ENCODE measurements at places on chromosomes 16 and 17. TPM values are rescaled to one million over a fixed set of nuclear protein-coding genes. Genes with fewer than 3 reads are reported as not detected.

- DNase-seq = no peak
Measured at GRCh38 chr17:81334987-81335772, 40.1 kb upstream of the SLC38A10 start.

Gene TEKT5
- not detected for polyA plus RNA-seq

DNA sequence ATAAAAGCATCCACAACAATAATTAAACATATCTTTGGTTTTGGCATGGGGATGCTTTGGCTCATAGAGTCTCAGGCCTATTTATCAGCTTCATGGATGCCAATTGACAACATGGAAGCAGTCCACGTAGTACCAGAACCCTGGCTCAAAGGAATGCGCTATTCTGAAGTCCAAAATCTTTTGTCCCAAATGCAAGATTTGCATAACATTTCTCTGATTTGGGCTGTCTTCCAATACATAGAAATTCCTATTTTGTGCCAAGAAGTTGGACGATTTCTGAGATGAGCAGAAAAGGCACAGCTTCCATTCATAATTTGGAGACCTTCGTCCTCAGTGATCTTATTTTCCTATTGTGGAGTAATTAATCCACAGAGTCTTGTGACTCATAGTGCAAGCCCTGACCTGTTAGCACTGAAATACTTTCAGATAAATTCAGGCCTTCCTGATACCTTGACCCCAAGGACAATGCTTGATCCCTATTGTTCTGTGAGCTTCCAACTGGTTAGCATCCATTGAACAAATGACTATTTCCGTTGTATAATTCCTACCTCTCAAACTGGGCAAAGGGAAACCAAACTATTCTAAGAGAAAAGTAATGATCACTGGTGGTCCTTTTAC lies 78.4 kb upstream of the CDH11 start:
- no peak for DNase-seq

Gene MAF
- 1.9 TPM for polyA plus RNA-seq

Gene TMEM100
- polyA plus RNA-seq = not detected

- no peak for DNase-seq
Measured at GRCh38 chr17:21061158-21061835, 18.5 kb upstream of the USP22 start.

- DNase-seq = no peak
Measured at GRCh38 chr16:19898924-19899604, 14.4 kb upstream of the GPRC5B start.

Gene CD19
- 0.29 TPM for polyA plus RNA-seq

DNA sequence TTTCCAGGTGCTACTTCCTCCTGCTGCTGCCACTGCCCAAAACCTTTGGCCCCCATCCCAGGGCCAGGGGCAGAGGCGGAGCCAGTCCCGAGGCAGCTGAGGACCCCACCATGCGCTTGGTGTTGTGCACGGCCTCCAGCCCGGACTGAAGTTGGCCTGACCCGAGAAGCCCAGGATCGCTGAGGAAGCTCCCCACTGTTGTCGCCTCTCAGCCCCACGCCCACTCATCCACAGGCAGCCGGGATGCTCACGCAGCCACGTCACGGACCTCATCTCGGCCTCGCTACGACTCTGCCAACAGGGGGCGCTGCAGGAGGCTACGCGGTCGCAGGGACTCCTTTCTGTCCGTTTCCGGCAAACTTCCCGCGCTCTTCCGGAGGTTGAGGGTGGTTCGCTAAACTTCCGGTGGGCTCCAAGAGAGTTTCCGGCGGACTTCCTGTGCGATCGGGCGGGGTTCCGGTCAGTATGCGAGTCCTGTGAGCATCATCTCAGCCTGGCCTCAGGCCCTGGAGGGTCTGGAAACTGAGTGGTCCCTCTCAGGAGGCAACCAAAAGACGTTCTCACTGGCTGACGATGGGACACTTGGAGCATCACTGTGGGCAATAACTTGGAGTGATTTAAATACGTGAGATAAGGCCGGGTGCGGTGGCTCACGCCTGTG lies 12.4 kb downstream of the ZG16B start:
- peak; percentile 84 for DNase-seq

DNA sequence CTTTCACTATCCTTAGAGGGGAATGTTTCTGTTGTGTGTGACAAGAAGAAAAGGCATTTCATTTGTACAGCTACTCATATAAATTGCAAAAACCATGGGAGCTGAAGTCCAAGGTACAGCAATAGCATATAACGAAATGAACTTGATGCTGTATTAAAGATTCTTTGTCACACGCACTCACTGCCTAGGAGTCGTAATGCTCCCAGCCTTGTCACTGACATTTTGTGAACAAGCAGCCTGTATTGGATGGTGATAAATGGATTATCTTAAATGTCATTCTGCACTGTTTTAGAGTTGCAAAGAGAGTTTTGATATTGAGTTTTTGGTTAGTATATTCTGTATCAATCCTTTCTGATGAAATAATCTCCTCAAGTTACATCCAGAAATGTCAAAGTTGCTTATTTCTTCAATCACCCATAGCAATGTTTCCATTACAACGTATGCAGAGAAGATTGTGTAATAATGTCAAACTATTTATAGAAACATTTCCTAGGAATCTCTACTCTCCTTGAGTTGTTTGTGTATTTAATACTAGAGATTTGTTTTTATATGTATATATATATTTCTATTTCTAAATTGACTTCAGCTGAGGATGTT lies 270.6 kb downstream of the FTO start:
- no peak for DNase-seq

DNA sequence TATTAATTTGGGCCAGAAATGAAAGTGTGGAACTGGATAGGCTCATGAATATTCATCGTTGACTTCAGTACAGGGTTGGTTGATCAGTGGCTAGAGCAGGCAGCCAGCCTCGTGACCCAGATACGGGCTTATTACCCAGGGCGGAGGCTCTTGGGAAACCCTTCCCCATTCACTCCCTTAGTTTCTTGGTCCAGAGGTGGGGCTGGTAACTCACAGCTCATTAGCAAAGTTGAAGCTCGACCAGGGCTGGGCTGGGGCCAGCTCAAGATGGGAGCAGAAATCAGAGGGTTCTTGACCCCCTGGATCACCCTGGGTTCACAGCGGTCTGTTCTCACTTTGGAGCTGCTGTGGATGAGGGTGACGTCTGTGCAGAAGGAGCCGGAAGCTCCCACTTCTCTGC lies 44.6 kb upstream of the GSE1 start:
- no peak for DNase-seq

- DNase-seq = peak; percentile 84
Measured at GRCh38 chr16:5033256-5034166, at the start of gene NAGPA. Gene NAGPA, minus strand, starts transcription at chr16:5033935. Its CDS starts 21 bp downstream, at chr16:5033914.

Gene ZNF75A
- polyA plus RNA-seq = 24.9 TPM

GRCh38 chr16:2004795-2005517 lies 4.7 kb downstream of the ZNF598 start:
- DNase-seq = no peak

DNA sequence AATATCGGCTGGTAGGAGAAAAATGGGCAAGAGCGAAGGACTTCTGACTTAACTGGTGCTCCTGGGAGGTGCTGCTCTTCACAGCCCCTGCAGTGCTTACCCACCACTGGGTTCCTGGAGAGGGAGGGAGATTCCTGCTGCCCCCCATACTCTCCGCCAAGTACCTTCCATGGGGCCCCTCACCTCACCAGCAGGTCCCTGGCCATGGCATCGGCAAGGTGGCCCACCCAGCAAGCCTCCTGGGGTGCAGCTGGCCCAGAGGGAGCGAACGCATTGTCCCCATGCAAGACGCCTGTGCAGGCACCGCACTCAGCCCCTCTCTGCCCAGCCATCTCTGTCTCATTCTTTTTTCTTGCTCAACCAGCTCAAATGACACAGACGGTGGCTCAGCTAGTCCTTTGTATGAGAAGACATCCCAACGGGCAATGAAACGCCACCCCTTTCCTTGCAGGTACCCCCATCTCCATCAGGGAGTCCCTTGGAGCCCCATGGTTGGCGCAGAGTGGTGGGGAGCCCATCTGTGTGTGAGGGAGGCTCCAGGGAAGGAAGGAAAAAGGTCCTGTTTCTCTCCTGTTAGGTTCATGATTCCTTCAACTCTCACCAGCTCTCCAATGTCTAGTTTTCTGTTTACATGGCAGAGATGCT lies 9.6 kb upstream of the ALDH3A1 start:
- DNase-seq = no peak

- no peak for DNase-seq
Measured at GRCh38 chr16:3739636-3740035, 22.3 kb upstream of the TRAP1 start.

DNA sequence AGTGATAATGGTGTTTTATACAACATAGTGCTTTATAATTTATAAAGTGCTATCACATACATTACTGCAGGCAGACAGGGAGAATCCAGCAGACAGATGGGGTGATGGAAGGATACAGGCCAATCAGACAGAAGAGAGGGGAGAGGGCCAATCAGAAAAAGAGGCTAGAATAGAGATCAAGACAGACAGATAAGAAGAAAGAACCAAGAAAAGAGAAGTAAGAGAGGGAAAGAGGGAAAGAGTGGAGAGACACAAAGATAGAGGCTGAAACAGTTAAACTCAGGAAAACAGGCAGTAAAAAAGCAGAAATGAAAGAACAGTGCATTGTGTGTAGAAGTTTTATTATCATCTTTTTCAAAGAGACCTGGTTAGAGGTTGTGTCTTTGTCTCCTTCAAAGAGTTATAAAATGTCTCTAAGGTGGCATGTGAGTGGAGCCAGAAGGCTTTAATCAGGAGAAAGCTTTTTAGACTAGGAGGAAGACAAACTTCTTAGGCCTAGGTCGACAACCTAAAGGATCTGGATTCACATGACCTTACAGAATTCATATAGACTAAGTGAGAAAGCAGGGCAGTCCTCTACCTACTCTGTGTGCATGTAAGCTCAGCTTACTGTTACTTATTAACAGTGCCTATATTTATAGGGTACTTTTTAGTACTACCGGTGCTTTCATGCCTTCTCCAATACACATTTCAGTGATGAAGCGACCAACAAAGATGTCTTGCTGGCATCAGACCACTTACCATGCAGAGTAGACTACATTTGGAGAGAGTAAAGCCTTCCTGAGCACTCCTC lies 8.3 kb upstream of the CHD3 start:
- no peak for DNase-seq

DNA sequence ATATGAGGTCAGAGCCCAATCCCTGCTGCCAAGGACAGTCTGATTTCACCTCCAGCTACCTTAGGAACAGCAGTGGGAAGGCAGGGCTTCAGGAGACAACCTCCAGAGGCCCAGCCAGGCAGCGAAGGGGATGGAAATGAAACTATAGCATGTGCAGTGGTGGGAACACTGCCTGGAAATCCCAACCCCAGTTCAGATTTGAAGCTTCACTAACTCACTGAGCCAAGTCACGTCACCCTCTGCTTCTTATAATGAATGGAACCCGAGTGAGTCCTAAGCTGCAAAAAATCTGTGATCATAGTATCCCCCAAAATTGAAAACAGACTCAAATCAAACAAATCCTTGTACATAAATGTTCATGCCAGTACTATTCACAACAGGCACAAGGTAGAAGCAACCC lies 36.0 kb upstream of the SLC39A11 start:
- no peak for DNase-seq

Gene FMNL1
- 25.3 TPM for polyA plus RNA-seq

- DNase-seq = no peak
Measured at GRCh38 chr16:13779676-13780075, 140.3 kb upstream of the ERCC4 start.

Gene ABCA10
- polyA plus RNA-seq = not detected

Gene IRX3
- polyA plus RNA-seq = not detected

Gene GJD3
- not detected for polyA plus RNA-seq

DNA sequence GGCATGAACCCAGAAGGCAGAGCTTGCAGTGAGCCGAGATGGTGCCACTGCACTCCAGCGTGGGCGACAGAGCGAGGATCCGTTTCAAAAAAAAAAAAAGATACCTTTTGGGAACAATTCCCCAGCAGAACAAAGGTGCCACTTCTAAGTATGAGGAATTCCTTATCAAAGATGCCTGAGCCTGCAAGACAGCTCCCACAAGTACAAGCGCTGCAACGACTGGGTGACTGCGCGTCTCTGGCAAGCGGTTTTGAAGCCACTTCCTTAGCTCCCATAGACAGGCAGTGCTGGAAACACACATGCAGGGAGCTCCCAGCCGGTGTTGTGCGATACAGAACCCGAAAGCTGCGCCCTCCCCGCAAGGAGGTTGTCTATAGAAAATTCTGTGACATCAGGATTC lies 60.5 kb downstream of the ADCY9 start:
- no peak for DNase-seq

DNA sequence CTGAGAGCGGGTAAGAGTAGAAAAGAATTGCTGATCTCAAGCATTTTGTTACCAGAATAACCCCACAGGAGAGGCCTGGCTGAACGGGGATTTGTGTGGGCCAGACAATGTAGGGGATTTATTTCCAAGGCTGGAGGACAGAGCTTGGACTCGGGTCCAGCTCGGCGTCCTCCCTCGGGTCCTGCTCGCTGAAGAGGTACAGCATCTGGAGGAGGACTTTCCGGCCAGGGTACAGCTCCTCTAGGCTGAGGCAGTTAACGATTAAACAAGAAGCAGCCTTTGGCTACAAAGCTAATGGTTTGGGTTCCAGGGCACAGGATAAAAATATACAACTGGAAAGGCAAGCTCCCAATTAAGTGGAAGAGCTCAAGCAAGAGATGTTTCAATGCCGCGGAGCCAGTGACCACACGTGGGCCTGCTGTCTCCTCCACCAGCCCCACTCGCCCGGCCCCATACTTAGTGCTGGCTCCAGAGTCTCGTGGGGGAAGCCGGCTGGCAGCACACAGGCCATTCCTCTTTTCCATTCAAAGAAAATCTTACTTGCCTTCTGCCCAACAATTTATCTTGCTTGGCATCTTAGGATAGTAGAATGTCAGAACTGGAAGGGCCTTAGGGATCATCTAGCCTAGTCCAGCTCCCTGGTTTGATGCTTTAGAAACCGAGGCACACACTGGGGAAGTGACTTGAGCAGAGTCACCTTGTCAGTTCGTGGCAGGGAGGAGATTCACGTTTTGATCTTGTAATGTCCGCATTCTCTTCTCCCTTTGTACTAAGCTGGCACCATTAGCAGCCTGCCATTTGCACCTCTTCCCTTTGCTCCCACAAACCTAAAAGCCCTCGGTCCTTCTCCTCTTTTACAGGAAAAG lies 85.9 kb upstream of the TBX2 start:
- no peak for DNase-seq

Gene BCL6B
- polyA plus RNA-seq = 0.10 TPM

DNA sequence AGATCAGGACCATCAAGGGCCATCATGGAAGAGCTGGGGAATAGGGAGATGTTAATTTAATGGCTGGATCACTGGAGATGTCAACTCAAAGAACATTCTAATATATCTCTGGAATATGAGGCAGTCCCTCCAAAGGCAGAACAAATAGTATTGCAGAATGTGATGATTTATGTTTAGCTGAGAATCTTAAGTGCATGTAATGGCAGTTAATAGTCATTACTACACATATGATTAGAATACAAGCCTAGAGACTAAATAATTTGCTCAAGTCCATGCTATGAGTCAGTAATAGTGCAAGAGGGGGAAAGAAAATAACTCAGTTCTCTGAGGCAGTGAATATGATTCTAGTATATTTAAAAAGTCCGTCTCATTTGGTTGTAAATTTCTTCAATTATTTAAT lies 32.3 kb downstream of the SNTB2 start:
- no peak for DNase-seq

DNA sequence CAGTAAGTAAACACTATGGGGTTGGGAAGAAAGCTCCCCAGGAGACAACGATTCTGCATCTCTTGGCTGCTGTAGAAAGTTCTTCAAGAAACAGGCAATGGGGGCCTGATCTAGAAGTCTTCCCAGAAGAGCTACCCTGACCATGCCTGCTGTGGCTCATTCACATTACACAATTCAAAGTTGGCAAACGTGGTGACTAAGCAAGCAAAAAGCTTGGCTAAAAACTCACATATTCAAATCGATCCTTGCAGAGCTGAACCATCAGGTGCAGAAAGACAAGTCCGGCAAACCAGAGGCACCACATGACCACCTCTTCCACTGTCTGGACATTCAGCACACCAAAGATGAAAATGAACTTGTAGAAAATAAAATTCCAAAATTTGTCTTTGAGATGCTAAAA lies 16.1 kb downstream of the AMFR start:
- no peak for DNase-seq

Gene TBC1D28
- polyA plus RNA-seq = not detected

All from immature natural killer cell (primary cell).